Ovary (tissue), 10 donors: ENCODE measurements at places on chromosomes 7 and 10. TPM values are rescaled to one million over a fixed set of nuclear protein-coding genes. Genes with fewer than 3 reads are reported as not detected.

DNA sequence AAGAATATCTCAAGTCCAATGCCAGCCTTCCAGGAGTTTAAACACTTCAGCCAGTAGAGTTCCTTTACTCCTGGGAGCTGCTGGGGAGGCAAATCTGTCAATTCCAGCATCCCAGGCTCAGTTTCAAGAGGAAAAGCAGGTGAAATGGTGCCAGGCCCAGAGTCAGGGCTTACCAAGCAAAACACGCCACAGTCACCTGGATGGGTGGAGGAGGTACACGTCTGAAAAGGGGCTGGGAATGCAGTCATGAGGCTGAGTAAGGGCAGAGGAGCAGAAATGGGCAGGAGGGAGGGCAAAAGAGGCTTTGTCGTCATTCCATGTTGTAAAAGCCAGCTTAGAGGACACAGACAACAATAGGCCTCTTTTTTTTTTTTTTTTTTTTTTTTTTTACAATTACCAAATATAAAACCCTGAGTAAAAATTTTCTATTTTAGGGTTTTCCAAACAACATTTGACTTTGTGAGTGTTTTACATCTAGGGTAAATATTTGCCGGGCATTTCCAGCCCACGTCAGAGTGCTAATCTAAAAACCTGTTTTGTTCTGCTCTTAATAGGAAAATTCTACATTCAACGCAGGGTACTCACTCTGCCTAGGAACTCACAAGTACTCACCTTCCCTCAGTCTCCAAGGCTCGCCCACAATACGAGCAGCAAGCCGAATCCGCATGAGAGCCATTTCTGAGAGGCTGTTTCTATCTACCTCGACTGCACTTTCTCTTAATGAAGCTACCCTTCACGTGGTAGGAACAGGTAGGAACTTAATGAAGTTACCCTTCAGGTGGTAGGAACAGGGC, 21.2 kb downstream of the GFRA1 start:
- DNase-seq = no peak

Gene COL28A1
- 1.3 TPM for total RNA-seq

Gene ANKIB1
- 60.1 TPM for total RNA-seq

GRCh38 chr7:108460964-108461363, 4.7 kb upstream of the NRCAM start:
- no peak for DNase-seq
